ENCODE measurements at places on chromosomes 5 and 9. TPM values are rescaled to one million over a fixed set of nuclear protein-coding genes. Genes with fewer than 3 reads are reported as not detected.

Gene FAM78A
- total RNA-seq: 0.52 TPM

Gene PCDHA12
- under 0.01 TPM for total RNA-seq

Gene HTR4
- not detected for total RNA-seq

Gene FABP6
- not detected for total RNA-seq

Gene KIF4B
- 0.09 TPM for total RNA-seq

Gene OXCT1
- total RNA-seq: 29.4 TPM

Gene TRPM3
- 0.32 TPM for total RNA-seq

Gene DBH
- total RNA-seq: not detected

Gene FAM221B
- total RNA-seq: not detected

Gene IL13
- not detected for total RNA-seq

Gene SLC36A2
- total RNA-seq: not detected
